ENCODE measurements at places on chromosomes 7 and 10.

- DNase-seq = no peak
Observed at GRCh38 chr7:99422186-99422585, 13.4 kb downstream of the BUD31 start.

DNA sequence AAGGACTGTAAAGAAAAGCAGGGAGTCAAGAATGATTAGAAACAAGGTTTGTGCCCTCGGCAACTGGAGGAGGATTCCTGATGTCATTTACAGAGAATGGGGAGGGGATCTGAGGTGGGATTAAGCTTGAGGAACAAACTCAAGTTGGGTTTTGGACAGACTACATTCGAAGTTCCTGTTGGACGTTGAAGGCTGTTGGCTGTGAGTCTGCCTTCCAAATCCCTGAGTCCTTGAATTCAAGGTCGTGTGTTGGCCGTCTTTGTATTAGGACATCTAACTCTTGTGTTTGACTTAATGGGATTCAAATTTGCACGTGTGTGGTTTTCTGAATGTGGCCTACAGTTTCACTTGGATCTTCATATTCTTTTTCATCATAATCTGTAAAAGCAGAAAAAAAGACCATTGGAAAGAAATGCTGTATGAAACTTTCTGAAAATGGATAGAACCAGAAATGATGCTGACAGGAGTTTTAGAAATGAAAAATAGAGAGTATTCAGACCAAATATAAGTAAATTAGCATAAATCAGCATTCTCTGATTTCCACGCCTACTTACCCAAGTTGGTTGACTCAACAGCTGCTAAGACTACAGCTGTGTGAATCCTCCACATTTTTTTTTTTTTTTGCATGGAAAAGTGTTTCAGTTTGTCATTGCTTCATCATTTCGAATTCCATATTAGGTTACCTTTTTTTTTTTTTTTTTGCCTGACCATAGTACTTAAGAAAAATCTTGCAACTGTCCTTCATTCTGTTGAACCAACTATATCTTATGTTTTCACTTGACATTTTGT lies 94.8 kb downstream of the KIAA1217 start:
- DNase-seq = no peak

DNA sequence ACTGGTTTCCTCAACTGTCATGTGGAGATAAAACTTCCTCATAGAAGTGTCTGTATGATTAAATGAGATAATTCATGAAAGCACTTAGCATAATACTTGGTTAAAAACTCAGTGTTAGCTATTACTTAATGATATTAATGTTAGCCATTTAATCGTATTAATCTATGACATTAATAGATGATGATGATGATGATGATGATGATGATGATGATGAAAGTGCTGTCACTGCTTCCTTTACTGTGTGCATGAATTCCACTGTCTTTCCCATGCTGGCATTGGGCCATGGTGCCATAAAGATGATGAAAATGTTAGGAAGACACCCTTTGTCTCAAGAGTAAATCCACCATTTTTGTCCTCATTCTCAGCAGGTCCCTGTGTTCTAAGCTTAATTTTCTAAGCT lies 75.8 kb downstream of the VPS50 start:
- DNase-seq = no peak

- DNase-seq = no peak
Observed at GRCh38 chr7:64744680-64745079, 49.5 kb upstream of the ZNF138 start.

- DNase-seq = no peak
Observed at GRCh38 chr7:99459087-99459486, 6.9 kb downstream of the ATP5MF start.
